MCF 10A (cell line): ENCODE measurements at places on chromosomes 12 and 14.

GRCh38 chr12:13749389-13749788 lies 232.0 kb downstream of the GRIN2B start:
- DNase-seq, result no peak

GRCh38 chr12:37672655-37673260 lies 643.8 kb upstream of the ALG10B start:
- DNase-seq, result peak; percentile 20

DNA sequence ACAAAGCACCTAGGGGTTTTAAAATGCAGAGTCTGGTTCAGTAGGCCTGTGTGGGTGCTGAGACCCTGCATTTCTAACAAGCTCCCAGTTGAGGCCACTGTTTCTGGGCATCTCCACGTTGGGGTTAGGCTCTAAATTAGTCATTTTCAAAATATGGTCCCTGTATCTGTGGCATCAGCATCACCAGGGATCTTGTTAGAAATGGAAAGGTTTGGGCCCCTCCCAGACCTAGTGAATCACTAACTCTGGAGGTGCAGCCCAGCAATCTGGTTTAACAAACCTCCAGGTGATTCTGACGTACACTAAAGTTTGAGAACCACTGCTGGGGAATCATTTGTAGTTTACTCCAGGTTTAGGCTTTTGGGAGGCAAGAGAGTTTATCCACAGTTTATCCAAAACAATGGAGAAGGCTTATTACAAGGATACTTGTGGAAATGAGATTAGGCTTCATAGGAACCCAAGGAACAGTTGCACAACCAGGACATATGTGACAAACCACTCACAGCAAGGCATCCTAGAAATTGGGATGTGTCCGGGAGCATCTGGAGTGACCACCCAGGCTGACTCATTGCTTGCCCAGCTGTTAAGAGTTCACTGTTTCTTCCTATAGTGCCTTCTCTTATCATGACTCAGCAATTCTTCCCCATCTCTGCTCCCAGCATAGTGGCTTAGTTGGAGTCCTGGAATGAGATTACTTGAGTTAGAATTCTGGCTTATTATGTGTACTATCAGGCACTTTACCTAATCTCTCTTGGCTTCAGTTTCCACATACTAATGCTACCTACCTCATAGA lies 71.6 kb upstream of the STXBP6 start:
- DNase-seq, result no peak

- no peak for DNase-seq
Observed at GRCh38 chr14:74695406-74695805, 17.5 kb downstream of the AREL1 start.

GRCh38 chr12:39332661-39333175 lies 110.2 kb downstream of the KIF21A start:
- DNase-seq, result no peak

DNA sequence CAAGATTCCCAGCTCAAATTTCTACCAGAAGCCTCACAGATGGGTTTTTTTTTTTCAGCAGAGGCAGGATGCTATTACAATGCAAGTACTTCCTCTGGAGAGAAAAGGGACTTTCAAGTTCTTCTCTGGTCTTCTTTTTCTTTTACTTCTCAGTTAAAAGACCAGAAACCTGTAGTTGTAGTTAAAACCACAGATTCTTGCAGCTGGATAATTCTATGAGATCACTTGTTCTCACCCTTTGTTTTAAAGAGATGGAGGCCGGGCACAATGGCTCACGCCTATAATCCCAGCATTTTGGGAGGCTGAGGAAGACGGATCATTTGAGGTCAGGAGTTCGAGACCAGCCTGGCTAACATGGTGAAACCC lies 47.6 kb upstream of the OVCH1 start:
- no peak for DNase-seq

DNA sequence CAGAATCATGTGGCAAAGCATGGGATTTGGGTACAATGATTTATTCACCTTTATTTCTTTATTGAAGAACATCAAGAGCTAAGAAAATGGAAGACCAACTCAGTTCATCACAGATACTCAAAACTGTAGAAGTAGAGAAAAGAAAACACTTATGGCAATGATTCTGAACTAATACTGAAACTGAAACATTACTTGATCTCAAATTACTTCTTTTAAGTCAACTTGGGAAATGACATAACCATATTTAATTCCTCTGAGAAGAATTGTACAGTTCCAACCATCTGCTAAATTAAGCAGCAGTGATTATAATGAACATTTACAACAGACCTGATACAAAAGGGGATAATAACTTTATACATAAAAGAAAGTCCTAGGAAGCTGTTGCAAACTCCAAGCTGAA lies 466.5 kb downstream of the TMTC2 start:
- no peak for DNase-seq

GRCh38 chr12:57498132-57498502 lies 10.2 kb downstream of the MARS1 start:
- DNase-seq, result no peak

DNA sequence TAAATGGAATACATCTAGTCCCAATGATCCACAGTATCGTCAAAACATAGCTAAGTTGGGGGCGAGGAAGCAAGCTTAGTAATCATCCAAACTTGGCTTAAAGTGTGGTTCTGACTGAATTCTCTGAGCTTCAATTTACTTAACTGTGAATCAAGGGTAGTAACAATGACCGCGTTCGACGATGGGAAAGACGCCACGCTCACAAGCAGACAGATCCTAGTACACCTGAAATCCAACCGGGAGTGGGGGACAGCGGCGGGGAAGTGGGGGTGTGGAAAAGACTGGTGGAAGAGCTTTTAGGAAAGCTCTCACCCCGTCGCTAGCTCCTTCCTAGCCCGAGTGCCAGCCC lies 433 bp downstream of the COX16 start:
- DNase-seq, result no peak

DNA sequence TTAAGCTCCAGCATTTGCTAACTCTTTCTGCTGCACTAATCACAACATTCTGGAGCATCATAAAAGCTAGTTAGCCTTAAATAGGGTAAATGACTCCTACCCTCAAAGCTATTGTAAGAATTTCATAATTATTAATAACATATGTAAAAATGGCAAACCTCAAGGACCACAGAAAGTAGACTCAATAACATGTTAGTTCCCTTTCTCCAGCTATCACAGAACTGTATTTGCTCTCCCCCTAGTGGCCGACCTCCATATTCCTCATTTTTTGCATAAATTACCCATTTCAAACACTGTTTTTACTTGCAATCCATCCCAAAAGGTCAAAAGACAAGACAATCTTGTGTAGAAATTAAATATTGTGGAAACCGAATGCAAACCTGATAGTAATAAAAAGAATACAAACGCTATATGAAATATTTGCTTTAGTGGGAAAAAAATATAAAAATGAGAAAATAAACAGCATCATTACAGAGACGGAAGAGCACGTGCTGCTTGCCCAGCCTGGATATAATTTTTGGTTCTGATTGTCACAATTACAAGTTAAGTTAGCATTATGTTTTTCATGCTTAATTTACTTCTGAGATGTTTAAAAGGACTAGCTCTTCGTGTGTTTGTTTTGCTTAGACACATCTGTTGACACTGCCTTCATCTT lies 97.9 kb downstream of the RERGL start:
- peak; percentile 56 for DNase-seq

DNA sequence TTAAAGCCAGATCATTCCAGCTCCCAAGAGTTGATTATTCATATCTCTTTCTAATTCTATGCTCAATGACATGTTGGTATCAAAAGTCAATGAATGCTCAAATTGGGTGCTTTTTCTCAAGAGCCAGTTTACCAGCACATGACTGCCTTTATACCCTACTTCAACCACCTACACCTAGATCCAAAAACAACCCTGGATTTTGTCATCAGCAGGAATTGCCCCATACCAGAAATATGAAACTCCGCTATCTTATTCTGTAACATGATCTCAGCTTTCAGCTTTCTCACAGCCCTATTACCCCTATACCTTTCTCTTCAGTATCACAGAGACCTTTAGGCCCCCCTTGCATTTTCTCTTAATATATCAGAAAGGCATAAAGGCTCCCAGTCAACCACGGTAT lies 32.3 kb upstream of the ESR2 start:
- DNase-seq, result peak; percentile 18

GRCh38 chr12:51687177-51687576 lies 96.1 kb downstream of the SCN8A start:
- no peak for DNase-seq

GRCh38 chr12:29980304-29980703 lies 196.6 kb upstream of the TMTC1 start:
- no peak for DNase-seq

GRCh38 chr14:93997082-93997481 lies at the start of gene CCDC197:
TSS of gene CCDC197 (plus strand) at chr14:93997301. CDS start at chr14:93998132, 831 bp downstream.
- peak; percentile 15 for DNase-seq

DNA sequence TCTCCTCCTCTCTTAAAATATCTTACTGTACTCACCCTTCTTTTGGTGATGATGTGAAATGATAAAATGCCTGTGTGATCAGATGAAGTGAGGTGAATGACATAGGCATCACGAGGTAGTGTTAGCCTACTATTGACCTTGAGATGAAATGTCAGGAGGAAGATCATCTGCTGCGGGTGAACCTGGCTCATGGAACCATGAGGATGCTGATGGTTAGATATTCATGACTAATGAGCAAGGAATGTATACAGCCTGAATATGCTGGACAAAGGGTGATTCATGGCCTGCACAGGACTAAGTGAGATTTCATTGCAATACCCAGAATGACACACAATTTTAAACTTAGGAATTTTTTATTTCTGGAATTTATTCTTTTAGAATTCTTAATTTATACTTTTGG lies 89.6 kb downstream of the DAAM1 start:
- peak; percentile 84 for DNase-seq
